ENCODE measurements at places on chromosomes 3 and 15.

- DNase-seq = no peak
Observed at GRCh38 chr3:71964170-71964569, 179.2 kb upstream of the PROK2 start.

DNA sequence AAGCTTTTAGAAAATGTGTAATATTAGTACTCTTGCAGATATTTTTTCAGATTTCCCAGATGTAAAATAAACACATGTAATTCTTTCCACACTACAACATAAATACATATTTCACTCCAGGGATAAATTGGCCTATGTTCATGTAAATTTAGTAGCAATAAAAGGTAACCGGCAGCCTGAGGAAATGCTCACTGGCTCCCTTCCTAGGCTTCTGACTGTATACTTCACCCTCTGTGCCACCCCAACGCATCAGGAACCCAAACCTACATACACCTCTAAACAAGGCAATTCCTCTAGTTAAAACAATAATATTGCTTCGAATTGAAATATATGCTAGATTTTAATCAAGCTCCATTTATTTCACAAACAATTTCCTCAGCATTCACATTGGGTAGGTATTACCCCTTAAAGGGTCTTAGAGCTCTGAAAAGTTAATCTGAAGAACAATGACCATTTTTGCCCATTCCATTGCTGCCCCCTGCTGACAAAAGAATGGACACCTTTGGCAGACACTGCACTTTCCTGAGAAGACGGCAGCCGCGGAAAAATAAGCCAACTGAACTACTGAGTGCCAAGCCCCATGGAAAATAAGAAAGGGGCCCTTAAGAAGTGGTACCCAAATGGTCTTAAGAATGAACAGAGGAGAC lies 212.5 kb downstream of the OSBPL10 start:
- peak; percentile 23 for DNase-seq

DNA sequence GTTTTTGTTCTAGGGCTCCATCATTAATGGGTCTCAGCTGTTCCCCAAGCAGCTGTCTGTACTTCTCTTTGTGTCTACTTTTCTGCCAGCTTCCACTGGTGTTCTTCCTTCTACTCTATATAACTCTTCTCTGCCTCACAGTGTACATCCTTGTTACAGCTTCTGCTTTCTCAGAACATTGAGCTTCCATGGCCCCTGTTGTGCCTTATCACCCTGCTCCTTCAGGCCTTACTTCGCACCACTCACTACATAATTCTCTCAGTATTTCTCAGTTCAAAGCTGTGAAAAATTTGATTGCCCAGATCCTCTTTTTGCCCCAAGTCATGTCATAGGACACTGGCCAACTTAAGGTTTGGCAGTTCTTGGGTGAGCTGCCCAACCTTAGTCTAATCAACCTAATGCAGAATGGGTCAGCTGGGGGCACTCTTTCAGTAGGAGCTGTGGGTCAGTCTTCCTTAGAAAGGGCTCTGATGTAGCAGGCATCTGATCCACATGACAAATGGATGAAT lies 28.9 kb downstream of the CSTA start:
- no peak for DNase-seq

DNA sequence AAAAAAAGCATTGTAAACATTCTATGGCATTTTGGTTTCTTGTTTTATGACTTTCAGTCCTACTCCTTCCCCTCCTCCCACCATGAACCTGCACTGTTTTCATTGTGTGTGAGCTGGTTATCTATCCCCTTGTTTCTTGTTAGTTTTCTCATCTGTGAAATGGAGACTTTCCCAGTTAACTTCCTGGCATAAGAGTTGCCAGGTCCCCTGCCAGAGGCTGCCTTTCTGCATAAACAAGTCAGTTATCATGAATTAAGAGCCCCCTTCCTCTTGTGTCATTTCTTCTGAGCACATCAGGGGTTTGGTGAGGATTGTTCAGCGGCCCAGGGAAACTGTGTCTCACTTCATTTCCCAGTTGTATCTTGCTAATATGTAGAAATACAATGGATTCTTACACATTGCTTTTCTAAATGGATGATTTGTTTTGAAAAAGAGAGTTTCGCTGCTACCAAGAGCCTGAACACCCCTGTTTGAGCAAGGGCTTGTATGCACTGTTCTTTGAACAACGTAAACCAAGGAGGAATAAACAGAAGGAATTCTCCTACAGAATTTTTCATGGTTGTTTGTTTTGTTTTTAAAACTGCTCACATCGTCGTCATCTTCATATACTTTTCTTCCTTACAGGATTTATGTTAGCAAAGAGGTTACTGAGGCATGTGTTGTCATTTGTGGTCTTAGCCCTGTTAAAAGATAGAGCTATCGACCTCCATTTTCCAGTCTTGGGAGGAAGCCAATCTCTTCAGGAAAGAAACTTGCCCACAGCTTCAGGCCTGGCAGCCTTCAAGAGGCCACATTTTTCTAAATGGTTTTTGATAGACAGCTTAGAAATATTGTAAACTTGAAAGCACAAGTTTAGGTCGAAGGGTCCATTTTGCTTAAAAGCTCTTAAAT lies 144.6 kb upstream of the IL12A start:
- DNase-seq = no peak

GRCh38 chr15:26630857-26631256 lies 142.0 kb downstream of the GABRB3 start:
- no peak for DNase-seq

DNA sequence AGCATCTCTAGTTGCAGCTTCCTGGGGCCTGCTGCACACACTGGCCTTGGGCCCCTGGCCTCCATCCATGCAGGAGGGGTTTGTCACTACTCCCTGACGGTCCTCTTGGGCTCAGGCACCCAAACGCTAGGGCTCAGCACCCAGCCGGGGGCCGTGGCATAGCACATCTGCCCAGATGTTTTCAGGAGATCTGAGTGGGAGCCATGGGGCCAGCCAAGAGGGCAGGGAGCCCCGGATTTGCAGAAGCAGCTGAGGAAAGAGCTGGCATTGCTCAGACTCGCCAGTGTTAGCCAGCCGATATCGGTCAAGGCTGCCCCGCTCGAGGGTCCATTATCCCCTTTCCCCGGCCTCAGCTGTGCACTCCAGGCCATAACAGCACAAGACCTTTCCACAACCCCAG lies 1.5 kb upstream of the ALDH1A3 start:
- DNase-seq = no peak

GRCh38 chr3:5729852-5730251 lies 542.3 kb downstream of the EDEM1 start:
- no peak for DNase-seq

DNA sequence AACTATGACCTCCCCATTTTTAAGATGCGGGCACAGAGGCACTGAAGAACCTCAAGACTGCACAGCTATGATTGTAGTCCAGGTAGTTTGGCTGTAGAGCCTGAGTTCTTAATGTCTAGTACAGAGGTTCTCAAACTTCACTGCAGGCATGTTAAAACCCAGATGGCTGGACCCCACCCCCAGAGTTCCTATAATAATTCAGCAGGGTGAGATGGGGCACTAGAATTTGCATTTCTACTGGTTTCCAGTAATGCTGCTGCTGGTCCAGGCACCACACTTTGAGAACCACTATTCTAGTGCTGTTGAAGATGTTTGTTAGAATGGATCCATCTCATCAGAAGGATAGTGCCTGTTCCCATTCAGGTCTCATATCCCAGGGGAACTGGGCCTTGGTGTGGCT lies 274.9 kb downstream of the ABHD5 start:
- no peak for DNase-seq

DNA sequence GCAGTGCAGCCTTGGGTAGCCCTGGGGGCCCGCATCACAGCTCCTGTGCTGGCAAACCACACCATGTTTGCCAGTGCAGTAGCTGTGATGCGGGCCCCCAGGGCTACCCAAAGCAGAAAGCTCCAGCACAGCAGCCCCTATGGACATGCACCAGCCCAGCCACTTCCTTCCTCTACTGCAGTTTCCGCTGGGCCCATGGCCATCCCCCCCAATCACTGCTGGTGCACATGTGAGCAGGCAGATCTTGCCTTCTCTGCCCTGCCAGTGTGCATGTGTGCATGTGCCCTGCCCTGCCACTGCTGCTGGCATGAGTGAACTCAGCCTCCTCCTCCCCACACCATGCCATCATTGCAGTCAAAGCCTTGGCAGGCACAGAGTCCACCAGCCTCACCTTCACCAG lies 20.1 kb upstream of the MINAR1 start:
- DNase-seq = no peak

DNA sequence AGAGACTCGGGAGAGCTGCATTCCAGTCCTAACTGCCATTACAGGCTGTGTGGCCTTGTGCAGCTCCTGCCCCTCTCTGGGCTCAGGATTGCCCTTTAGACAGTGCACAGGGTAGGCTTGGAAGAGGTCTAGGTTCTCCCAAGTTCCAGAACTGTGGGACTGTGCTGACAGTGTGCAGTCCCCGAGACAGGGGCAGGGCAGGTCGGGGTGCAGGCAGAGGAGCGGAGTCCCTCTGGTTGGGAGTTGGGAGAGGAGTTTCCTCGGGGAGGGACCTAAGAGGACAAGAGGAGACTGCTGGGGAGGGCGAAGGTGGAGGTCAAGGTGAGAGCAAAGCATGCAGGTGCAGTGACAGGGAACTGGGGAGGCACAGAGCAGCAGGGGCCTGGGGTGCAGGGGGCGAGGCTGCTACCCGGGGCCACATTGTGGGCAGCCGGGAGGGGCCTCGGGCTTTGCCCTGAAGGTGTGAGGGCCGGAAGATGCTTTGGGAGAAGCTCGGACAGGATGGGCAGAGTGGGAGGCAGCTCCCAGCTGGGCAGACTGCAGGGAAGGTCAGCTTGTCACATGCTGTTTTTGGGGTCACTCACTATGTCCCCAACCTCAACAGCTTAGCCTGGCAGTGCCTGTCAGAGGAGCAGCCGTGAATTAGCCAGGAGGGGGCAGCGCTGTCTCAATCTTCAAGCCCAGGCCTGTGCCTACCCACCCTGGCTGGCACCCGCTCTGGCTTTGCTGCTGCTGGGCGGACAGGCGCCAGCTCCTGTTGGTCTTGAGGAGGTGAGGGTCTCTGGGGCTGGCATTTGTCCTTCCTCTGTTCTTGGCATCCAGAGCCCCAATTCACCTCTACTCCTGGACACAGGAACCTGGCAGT lies 15.4 kb upstream of the CSPG4 start:
- peak; percentile 41 for DNase-seq

GRCh38 chr3:188792793-188793192 lies 379.0 kb upstream of the TPRG1 start:
- no peak for DNase-seq

GRCh38 chr3:113096188-113096892 lies 105.6 kb downstream of the GTPBP8 start:
- DNase-seq = no peak

DNA sequence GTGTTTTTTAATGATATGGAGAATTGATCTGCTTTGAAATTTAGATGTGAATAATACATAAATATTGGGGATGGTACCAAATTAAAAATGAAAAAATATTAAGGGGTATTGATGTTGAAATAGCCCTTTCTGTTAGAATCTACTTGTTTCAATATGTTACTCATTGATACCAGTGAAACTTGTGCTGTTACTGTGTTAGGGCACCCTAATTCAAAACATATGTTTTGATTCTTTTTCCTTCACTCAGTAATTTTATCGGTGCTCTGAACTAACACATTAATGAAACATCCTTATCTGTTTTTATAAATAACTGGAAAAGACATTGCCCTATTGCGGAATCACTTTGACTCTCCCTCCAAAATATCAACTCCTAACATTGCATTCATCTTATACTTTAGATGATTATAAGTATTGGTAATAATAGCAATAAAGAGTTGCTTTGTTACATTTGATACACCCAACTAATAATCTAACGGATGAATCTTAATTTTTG lies 52.0 kb upstream of the CCNB2 start:
- DNase-seq = no peak

- DNase-seq = no peak
Observed at GRCh38 chr15:26831951-26832350, 34.9 kb upstream of the GABRA5 start.

- DNase-seq = no peak
Observed at GRCh38 chr15:49697121-49697520, 76.3 kb downstream of the DTWD1 start.

GRCh38 chr15:70308011-70308734 lies 210.5 kb upstream of the TLE3 start:
- DNase-seq = no peak

GRCh38 chr15:73010154-73011152 lies 41.8 kb upstream of the NEO1 start:
- DNase-seq = no peak

- no peak for DNase-seq
Observed at GRCh38 chr3:87793337-87793877, 265.4 kb downstream of the CGGBP1 start.

- no peak for DNase-seq
Observed at GRCh38 chr3:124777762-124778470, 47.7 kb downstream of the UMPS start.

All from activated CD4-positive, CD25-positive, alpha-beta regulatory T cell (primary cell).